ENCODE measurements at places on chromosomes 7 and 10.

DNA sequence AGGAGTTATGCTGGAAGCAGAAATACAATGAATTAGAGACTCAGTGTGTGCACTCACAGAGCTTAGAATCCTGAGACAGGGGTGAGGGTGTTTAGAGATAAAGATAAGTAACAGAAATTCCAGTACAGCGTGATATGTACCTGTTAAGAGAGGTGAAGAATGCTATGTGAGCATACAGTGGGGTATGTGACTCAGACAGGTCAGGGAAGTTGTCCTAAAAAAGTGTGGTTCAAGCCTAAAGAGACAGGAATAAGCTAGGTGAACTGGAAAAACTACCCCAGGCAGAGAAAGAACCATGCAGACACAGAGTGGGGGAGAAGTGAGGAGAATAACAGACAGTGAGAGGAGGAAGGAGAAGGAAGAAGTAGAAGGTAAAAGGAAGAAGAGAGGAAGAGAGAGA, 8.6 kb downstream of the SMIM30 start:
- no peak for DNase-seq

- no peak for DNase-seq
Observed at GRCh38 chr7:70098905-70099672, 500.8 kb downstream of the AUTS2 start.

DNA sequence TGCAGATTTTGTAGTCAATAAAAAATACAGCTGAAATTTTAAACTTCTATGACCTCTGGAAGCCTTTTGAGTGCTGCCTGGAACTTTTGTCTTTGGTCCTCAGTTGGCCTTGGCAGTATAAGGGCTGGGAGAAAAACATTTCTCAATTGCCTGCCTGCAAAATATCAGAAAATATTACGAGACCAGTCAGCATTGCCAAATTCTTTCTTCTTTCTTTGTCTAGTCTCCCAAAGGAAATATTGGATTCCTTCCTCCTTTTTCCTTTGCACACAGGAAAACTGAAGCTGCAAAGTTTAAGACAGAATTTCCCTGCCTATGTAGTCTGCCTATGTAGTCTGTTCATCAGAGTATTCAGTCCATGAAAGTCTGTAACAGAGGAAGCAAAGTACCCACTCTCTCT, 95.9 kb downstream of the CHRM2 start:
- no peak for DNase-seq

GRCh38 chr7:27143023-27143949, at the start of gene HOXA5:
HOXA5 (minus strand) TSS chr7:27143681; CDS start chr7:27143607, 74 bp downstream.
- DNase-seq: no peak

- DNase-seq: no peak
Observed at GRCh38 chr10:89327803-89328441, at the start of gene IFIT3. IFIT3 (plus strand) TSS chr10:89327997; CDS start chr10:89328074, 77 bp downstream.

GRCh38 chr7:99601656-99602310, 3.7 kb downstream of the TMEM225B start:
- DNase-seq: no peak

DNA sequence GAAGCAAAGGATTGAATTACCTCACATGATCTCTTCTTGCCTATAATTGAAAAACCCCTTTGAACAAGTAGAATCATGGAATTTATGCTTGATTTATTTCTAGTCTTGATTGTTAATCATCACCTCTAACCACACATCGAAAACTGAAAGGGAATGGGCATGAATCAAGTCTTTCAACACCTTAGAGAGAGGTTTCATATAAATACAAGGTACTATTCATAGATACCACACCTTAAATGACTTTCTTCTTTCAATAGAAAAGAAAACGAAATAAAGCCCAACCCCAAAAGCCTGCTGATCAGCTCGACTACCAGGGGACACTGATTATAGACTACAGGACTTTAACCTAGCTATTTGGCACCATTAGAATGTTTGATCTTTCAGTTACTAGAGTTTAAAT, 128.6 kb upstream of the PTPRZ1 start:
- DNase-seq: no peak

- no peak for DNase-seq
Observed at GRCh38 chr7:80881351-80881900, 37.4 kb downstream of the SEMA3C start.

DNA sequence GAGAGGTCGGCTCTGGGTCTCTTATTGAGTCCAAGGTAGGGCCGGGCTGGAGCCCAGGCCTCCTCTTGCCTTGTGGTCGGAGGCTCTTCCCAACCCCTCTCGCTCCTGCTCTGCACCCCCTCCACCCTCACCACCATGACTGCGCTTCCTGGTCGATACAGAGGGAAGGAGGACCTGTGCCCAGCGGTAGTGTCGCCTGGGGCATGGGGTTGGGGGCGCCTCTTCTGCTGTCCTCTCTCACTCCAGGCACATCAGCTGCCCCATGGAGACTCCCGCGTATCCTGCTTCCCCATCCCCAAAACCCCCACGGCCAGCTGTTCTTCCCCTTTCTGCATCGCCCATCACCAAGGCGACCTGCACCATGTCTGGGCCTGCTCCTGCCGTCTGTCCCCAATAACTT, 44.4 kb downstream of the TMEM270 start:
- no peak for DNase-seq

- no peak for DNase-seq
Observed at GRCh38 chr10:100019787-100020141, 10.0 kb upstream of the DNMBP start.

Data from stimulated activated CD8-positive, alpha-beta memory T cell treated with anti-CD3 and anti-CD28 coated beads, Interleukin-7, amount 100 ng/mL, for 24 hours (primary cell).